Activated CD4-positive, alpha-beta T cell treated with anti-CD3 and anti-CD28 coated beads, Interleukin-2, amount 50 U/mL, for 48 hours (primary cell): ENCODE measurements at places on chromosomes 6 and 20.

DNA sequence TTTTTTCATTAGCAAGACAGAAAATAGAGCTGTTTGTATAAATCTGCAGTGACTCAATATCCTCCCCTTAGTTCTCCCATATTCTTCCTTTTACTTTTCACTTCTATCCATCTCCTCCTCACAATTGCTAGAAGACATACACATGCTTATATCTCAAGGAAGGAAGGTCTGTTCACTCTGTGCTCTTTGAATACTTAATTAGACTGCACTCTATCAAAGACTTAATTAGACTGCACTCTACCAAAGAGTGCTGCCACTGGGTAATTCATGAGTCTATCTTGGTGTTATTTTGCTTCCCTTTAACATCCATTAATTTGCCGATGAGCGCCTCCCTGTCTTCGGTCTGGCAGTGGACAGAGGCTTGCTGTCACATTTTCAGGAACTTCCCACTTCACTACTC, 241.9 kb downstream of the ADGB start:
- no peak for DNase-seq

DNA sequence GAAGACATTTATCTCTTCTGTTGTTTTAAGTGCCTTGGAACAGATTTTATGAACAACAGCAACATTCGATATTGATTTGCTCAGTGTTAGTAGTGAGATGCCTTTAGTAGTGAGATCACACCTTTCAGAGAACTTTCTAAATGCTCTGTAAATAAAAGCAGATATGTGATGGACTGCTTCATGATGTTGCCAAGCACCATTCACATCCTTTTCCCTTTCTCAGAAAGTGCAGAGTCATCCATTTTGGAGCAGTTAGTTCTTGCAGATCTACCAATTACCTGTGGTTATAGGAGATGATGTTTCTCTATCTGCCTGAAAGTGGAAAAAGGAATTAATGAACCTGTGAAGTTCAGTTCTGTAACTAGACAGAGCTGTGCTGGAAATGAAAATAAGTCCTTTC, 27.0 kb downstream of the CBFA2T2 start:
- DNase-seq = no peak

DNA sequence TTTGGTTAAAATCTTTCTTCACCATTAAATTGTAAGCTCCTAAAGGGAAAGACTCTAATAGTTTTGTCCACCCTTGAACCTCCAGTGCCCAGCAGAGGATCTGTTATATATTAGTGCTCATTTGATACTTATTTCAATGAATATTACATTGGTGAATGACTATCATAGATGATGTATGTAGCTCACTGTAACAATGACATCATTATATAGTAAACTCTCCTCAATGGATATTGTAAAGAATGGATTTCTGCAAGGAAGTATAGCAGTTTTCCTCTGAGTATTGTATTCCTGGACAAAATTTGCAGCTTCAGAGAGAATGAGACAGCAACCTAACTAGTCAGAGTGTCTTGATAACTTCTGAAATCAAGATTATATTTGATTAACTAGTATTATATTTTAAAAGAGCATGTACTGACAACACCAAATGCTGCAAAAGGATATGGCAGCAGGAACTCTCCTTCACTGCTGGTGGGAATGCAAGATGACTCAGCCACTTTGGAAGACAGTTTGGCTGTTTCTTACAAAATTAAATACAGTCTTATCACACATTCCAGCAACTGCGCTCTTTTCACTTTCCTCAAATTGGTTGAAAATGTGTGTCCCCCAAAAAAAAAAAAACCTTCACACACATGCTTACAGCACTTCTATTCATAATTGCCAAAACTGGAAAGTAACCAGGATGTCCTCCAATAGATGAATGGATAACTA, 189.8 kb upstream of the OPRM1 start:
- DNase-seq = no peak

DNA sequence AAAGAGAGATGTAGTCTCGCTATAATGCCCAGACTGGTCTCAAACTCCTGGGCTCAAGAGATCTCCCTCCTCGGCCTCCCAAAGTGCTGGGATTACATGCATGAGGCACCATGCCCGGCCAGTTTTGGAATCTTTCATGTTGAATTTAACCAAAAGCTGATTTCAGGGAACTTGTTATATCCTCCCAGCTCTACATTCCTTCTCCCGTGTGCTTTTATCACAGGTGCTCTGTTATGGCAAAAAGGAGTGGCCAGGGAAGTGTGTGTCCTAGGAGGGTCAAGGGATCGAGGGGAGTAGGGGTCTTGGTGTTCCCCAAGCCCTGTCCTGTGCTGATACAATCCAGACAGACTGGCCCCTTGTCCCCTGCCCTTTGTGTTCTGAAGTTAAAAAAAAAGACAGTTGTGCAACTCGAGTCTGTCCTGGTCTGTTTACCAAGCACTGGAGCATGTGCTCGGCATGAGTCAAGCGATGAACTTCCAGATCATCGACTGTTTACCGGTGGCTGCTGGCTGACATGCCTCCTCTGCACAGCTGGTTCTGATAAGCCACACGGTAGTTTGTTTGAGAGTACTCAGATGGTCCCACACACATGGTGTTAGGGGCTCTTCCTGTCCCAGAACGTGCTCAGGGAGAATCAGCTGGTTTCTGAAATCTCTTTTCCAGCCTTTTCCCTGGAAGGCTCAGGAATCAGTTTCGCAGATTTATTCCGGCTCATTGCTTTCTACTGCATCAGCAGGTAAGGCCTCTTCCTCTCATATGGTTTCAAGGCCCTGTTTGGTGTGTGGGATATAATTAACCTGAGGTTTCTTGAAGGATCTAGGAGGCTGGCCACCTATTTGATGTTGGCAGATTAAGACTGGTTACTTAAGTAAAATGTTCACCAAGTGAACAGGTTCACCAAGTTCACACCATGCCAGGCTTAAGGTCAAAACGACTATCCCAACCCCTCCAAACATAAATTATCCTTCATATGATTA, 52.6 kb upstream of the NAA20 start:
- DNase-seq = no peak

- DNase-seq = no peak
These were observed 60.2 kb upstream of the NEDD9 start for GRCh38 chr6:11292594-11293236.

DNA sequence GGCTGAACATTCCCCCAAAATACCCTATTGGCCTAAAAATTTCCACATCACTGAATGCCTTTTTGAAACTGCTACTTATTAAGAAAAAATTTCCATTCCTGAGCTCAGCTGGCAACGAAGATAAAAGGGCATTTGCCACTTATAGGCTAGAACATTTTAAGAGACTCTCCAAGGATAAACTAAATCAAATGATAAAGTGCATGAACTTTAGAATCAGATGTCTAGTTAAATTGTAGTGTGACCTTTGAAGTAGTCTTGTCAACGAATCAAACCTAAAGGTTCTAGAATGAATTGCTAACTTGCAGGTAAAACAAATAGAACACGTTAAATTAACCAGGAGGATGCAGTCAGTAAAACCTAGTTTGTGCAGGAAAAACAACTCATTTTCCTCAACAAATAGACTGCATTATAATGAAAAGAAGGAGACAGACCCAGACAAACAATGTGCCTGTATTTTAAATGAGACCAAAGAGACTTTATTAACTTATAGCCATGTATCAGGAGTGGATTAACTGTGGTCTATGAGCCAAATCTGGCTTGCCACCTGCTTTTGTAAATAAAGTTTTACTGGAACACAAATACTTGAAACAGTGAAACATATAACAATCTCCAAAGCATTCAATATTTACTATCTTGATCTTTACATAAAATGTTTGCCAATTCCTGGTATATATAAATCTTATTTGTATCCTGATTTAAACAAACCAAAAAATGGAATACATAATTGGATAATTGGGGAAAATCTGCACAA, 184.4 kb downstream of the MEI4 start:
- no peak for DNase-seq

DNA sequence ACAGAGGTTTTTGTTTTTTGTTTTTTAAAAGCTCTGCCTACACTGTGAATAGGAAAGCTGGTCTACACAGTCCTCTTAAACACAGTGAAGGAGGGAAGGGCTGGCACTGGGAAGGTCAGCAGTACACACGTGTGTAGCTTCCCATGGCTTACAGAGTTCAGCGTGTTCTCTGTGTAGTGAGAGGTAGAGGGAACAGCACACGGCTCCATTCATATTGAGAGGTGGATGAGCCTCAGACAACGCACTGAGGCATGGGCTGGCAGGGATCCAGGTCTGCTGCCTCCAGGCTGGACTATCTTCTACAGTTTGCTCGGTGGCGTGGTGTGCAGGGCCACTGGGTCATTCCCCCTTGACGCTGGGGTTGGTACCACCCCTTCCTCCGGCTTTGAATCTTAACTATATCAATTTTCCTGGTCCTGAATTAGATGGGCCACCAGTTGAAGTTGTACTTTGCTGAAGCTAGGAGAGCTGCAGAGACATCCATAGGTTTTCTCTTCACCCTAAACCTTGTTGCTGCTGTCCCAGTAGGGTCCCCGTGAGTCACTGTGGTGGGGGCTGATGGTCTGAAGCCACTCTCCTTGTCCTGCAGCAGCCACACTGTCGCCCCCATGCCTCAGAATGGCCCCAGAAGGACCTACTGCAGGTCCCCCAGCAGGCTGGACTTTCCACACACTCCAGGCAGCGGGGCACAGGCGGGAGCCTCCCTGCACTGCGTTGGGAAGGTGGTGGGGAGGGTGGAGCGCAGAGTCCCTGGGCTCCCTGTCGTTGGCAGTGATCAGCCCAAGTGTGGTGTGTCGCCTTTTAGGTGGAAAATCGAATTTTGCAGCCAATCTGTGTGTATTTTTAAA, 2.0 kb downstream of the ARFGAP1 start:
- DNase-seq = no peak

- no peak for DNase-seq
These were observed 46.6 kb upstream of the CCN6 start for GRCh38 chr6:112007254-112007653.

GRCh38 chr20:54305421-54305820, 97.5 kb downstream of the PFDN4 start:
- DNase-seq = no peak

DNA sequence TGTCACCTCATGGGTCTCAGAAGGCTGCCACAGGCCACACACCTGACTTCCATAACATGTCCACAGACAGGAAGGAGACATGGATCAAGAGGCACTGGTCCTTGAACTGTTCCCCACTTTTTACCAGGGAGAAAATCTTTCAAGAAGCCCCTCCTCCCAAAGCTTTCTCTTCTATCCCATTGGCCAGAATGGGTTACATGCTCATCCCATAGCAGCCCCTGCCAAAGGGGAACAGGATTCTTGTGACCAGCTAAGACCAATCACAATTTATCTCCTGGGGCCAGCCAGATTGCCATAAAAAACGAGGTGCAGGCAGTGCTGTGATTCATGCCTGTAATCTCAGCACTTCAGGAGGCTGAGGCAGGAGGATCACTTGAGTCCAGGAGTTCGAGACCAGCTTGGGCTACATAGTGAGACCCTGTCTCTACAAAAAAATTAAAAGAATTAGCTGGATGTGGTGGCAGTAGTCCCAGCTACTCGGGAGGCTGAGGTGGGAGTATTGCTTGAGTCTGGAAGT, 59.4 kb downstream of the TMEM242 start:
- DNase-seq = no peak

DNA sequence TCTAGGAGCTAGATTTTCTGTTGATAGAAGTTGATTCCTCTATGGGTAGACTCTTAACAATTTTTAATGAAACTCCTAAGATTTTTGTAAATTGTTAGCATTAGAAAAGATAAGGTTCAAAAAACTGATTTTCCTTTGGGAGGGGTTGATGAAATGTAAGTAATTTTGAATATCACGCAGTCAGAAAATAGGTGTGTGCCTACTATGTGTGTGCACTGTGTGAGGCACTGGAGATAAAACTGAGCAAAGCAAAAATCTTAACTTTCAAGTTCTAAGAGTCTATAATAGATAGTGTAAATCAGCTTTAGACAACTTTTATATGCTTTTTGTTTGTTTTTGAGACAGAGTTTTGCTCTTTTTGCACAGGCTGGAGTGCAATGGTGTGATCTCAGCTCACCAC, 53.3 kb downstream of the FAM217A start:
- no peak for DNase-seq

DNA sequence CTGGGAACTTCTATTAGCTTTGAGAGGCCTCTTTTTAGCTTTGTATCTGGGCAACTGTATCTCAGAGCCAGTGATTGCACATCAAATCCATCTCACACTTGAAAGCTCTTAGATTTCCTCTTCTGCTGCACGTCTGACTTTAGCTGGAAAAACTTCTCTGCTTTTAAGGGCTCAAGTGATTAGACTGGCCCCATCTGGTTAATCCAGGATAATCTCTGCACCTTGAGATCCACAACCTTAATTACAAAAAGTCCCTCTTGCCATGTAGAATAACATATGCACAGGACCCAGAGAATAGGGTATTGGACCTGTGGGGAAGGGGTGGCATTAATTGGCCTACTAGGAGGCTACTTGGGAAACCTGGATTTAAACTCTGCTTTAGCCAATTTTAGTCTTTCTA, 24.2 kb downstream of the KLHL31 start:
- no peak for DNase-seq
